Stimulated activated naive CD4-positive, alpha-beta T cell treated with Interleukin-2 at 50 U/mL for 16 hours (primary cell): ENCODE measurements at places on chromosomes 11 and 22.

DNA sequence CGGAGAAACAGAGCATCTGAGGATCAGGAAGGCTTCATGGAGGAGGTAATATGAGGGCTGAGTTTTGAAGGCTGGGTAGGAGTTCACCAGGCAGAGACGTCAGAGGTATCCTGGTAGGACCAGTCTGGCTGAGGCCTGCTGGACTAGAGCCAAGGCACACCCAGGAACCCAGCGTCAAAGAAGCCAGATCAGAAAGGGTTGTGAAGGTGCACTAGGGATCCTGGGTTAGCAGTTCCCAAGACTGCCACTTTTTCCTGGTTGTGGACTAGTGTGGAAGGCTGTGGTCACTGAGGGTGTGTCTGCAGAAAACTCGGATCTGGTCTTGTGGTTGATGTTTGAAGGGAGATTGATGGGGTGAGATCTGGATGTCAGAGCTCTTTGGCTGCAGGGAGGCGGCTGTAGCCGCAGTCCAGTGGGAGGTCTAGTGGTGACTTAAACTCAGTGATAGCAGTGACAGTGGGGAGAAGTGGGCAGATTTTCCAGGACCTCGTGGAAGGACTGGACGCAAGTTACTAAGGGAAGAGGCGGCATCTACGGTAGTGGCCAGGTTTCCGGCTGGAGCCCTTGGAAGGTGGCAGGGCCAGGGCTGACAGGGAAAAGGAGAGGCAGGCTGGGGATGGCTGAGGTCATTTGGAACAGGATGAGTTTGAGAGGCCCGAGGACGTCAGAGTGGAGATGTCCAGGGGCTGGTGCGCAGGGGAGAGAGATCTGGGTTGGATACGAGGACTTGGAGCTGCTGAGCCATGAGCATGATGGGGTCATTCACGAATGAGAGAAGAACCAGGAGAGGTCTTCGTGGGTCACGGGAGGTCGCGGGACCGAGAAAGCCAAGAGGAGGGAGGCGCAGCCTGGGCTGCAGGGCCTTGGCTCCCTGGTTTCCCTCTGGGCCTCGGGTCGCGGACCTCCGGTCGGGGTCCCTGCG is 10.9 kb downstream of the RELA start:
- DNase-seq = no peak

- DNase-seq = no peak
Observed at GRCh38 chr11:32186118-32186517, 95.2 kb downstream of the RCN1 start.

DNA sequence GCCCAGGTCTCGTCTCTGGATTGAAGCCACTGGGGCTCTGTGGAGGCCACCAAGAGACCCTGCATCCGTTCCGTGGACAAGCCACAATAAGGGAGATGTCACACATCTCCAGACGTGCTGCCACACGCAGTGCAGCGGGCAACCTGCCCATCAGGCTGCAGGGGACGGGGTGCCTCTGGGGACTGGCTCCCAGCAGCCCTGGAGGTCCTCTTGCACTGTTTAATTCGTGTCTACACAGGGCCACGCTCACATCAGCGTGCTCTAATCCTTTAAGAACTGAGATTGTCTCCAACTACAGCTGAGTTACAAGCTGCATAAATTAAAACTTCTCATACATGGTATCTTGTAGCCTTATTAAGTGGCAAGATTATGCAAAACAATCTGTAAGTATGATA is 1232.2 kb downstream of the BRD1 start:
- no peak for DNase-seq

DNA sequence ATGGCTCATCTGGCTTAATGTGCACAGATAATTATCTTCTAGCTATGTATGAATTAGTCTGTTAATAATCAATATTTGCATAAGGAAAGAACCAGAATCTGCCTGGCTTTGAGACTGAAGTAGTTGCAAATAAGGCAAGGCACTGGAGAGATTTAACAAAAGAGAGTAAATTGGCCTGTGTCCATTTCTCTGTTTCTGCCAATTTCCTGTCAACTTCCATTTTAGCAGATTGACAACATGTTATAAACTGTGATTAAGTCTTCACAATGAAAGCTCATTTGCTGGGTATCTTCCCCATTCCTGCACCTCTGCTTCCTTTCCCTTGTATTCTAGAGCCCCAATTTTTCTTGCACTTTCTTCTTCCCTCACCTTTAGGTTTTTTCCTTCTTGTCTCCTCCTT is 5.3 kb upstream of the TMEM123 start:
- DNase-seq = no peak

- DNase-seq = no peak
Observed at GRCh38 chr22:47144076-47144765, 381.8 kb downstream of the TBC1D22A start.

DNA sequence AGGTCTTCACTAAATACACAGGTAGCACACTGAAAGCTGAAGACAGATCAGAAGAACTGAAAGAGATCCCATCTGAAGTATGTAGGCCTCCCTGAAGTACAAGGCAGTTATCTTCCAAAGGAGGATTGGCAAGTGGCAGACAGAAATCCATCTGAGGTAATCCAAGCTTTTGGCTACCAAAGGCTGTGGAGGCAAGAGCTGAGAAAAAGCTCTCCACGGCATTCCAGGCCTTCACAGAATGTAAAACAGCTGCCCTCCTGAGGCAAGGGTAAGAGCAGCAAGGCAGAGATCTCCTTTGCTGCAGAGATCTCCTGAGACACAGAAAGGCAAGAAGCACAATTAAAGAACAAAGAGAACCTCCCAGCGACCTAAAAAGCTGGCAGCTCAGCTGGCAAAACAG is 19.1 kb downstream of the PIK3C2A start:
- no peak for DNase-seq

DNA sequence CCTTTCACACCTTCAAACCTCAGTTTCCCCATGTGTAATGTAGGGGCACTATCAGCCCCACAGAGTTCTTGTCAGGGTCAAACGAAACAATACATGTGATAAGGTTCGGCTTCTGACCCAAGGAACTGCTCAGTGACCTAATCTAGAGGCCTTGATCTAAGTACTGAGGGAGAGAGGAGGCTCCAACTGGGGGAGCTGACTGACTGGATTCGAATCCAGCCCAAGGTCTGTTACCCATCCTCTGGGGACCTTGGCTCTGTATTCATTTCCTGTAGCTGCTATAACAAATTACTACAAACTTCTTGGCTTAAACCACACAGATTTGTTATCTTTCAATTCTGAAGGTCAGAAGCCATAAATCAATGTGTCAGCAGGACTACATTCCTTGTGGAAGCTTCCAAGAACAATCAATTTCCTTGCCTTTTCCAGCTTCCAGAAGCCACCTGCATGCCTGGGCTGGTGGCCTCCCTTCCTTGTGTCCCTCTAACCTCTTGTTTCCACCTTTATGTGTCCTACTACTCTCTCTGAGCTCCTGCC is 10.7 kb upstream of the ANAPC15 start:
- DNase-seq = no peak

- no peak for DNase-seq
Observed at GRCh38 chr11:94576306-94576705, 9.1 kb downstream of the PIWIL4 start.

DNA sequence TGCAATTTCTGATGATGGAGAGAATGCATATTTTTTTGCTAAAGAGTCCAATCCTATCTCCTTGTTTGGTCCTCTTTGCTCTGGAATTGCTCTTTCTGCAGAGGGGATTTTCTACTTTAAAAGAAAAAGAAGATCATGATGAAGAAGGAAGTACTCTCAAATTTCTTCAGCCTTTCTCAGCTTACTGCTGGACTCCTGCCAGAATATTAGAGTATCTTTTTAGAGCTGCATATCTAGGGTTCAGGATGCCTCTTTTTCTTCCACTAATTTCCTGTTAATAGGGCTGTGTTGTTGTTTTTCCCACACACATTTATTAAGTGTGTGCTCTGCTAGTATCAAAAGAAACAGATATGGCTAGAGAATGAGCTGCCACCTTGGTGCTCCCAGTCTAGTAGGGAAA is 18.2 kb downstream of the UBASH3B start:
- DNase-seq = no peak

- DNase-seq = no peak
Observed at GRCh38 chr11:111045407-111045803, 200.1 kb upstream of the POU2AF2 start.
